ENCODE measurements at places on chromosomes 1 and 21.
A peak's percentile ranks its signal among the peaks of the same experiment; 100 is the strongest.

- no peak for DNase-seq
These were observed 120.6 kb downstream of the FCRL5 start for GRCh38 chr1:157431751-157432150.

DNA sequence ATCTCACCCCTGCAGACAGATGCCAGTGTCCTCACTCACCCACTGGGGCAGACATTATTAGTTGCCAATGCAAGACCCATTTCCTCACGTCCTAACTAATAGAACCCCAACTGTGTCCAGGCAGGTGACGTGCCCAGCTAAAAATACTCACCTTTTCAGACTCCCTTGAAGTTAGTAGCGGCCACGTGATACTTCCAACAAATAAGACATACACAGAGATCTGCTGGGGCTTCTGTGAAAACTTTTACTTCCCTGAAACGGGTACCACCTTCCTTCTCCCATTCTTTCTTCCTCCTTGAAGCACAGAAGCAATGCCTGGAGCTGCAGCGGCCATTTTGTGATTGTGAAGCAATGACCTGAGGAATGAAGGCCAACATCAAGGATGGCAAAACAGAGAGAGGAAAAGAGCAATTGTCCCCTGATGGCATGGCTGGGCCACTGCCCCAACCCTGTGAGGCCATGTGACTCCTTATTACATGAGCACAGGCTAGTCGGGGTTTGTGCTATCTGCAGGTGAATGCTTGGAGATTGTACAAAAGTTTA lies 74.4 kb upstream of the TMPRSS2 start:
- no peak for DNase-seq

GRCh38 chr1:43466403-43466802 lies 12.7 kb upstream of the HYI start:
- no peak for DNase-seq

DNA sequence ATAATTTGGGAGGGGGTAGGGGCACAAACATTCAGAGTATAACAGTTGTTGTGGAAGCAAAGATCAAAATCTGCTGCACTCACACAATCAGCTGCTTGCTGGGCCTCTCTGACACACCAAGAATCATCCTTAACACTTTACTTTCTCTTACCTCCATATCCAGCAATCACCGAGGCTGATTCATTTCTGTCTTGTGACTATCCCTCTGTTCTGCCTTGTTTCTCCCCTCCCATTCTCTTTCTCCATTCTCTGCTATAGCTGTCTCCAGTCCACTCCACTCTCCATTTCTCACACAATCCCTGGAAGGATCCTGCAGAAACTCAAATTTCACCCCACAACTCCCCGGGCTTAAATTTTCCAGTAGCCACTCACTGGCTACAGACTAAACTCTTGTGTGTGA lies 91.8 kb upstream of the NGF start:
- no peak for DNase-seq

GRCh38 chr1:172134087-172134731 lies 286.3 kb upstream of the C1orf105 start:
- no peak for DNase-seq

DNA sequence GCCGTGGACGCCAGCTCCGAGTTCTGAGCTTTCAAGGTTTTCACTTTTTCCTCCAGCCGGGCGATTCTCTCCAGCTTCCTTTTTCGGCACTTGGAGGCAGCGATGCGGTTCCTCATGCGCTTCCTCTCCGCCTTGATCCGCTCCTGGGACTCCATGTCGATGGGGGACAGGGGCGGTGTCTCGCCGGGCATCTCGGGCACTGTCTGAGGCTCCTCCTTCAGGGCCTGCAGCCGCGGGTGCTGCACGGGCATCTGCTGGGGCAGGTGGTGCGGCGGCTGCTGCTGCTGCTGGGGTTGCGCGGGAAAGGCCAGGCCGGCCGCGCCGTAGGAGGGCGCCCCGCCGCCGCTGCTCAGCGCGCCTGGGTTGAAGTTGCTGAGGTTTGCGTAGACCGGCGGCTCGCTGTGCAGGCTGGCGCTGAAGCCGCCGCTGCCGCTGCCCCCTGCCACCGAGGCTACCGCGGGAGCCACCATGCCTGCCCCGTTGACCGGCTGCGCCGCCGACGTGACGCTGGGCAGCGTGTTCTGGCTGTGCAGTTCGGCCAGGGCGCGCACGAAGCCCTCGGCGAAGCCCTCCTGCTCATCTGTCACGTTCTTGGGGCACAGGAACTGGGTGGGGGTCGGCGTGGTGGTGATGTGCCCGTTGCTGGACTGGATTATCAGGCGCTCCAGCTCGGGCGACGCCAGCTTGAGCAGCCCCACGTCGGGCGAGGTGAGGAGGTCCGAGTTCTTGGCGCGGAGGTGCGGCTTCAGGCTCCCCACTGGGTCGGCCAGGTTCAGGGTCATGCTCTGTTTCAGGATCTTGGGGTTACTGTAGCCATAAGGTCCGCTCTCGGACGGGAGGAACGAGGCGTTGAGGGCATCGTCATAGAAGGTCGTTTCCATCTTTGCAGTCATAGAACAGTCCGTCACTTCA lies 1.4 kb downstream of the JUN start:
- DNase-seq: peak; percentile 19

DNA sequence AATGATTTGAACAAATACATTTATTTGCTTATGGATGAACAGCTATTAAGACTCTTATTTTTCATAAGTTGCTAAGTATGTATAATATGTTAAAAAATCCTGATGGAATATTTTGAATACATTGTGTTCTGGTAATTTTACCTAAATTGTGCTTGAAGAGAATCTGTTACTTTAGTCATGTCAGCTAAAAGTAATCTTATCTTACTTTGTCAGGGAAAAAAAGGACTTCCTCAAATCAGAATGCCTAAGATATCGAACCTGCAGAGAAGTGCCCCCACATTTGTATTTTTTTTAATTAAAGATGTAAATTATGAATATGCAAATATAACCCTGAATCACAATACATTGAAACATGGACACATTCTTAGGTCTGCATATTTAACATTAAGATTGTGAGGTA lies 1331.7 kb downstream of the MRPL39 start:
- DNase-seq: no peak

GRCh38 chr1:202998836-202999750 lies 8.1 kb upstream of the TMEM183A start:
- DNase-seq: peak; percentile 59

DNA sequence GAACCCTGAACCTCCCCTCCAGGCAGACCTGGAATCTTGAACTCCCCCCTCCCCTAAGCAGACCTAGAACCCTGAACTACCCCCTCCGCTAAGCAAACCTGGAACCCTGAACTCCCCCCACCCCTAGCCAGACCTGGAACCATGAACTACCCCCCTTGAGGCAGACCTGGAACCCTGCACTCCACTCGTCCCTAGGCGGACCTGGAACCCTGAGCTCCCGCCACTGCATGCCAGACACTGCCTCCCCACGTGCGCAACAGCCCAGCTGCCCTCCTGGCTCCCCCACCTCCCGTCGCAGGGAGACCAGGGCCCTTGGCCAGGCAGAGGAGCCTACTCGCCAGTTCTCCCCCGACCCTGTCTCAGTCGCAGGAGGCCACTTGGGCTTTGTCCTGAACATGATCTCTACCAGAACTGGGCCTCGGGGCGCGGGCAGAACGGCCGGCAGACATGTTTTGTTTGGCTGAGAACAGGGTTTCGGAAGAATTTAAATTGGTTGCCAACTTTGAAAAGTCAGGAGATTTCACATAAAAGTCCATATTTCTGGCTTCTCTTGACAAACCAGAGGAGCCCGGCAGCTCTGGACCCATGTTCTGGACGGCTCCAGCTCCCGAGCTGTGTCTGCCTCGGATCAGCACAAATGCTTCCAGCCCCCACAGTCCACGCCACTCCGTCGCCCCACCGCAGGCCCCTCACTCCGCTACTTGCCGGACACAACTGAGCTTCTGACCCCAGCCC lies 9.2 kb upstream of the PLEKHG5 start:
- DNase-seq: no peak

GRCh38 chr1:36590771-36591170 lies 108.1 kb upstream of the CSF3R start:
- no peak for DNase-seq

GRCh38 chr1:25804244-25804963 lies 4.4 kb downstream of the SELENON start:
- no peak for DNase-seq

DNA sequence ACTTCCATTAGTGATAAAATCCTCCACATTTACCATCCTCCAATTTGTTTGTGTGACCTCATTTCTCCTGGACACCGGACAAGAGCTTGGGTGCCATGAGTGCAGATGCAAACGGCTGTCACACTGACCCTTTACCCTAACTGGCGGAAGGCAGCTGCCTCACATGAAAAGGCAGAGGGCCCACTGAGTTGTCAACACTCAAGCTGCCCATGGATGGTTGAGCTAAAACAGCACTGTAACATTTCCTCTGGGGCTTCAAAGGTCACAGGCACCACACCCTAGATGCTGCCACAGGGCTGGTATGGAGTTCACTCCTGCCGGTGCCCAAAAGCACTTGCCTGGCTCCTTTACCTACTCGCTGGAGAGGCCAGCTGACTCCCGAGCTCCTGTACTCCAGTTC lies 653.4 kb downstream of the KCNT2 start:
- no peak for DNase-seq

DNA sequence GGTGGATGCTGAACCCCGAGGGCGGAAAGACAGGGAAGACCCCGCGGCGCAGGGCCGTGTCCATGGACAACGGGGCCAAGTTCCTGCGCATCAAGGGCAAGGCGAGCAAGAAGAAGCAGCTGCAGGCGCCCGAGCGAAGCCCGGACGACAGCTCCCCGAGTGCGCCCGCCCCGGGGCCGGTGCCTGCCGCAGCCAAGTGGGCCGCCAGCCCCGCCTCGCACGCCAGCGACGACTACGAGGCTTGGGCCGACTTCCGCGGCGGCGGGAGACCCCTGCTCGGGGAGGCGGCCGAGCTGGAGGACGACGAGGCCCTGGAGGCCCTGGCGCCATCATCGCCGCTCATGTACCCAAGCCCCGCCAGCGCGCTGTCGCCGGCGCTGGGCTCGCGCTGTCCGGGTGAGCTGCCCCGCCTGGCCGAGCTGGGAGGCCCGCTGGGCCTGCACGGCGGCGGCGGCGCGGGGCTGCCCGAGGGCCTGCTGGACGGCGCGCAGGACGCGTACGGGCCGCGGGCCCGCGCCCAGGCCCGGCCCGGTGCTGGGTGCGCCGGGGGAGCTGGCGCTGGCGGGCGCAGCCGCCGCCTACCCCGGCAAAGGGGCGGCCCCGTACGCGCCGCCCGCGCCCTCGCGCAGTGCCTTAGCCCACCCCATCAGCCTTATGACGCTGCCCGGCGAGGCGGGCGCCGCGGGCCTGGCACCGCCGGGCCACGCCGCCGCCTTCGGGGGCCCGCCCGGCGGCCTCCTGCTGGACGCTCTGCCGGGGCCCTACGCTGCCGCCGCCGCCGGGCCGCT lies 20.7 kb downstream of the FOXO6 start:
- DNase-seq: no peak

DNA sequence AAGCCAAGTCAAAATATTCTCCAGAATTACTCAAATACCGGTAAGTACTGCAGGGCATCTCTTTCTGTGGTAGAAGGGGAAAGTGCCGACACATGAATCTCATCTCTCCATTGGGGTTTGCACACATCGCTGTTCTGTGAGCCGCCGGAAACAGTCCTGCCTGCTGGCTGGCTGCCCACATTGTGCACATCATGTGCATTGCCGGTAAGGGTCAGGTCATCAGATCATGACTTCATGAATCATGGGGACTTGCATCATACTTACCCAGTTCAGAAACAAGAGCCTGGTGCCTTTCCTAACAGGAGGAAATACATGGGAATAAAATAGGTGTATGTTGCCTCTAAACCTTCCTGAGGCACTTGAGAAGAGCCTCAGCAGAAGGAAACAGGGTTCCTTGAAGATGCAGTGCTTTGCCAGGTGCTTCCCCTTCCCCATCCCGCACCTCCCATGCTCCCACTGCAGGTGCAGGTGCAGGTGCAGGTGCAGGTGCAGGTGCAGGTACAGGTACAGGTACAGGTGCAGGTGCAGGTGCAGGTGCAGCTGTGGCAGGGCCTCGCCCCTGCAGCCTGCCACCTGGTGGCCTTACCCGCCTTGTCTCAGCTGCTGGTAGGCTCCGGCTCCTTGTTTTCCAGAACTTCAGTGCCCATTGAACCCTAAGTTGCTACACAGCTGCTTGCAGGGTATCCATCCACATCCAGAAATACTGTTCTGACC lies 26.5 kb downstream of the GPR137B start:
- DNase-seq: no peak

- DNase-seq: no peak
These were observed 18.6 kb downstream of the OVAAL start for GRCh38 chr1:180577361-180577760.

GRCh38 chr1:154869351-154870114 lies 548 bp downstream of the KCNN3 start:
- no peak for DNase-seq

- no peak for DNase-seq
These were observed 1886.9 kb downstream of the NCAM2 start for GRCh38 chr21:22885079-22885478.

DNA sequence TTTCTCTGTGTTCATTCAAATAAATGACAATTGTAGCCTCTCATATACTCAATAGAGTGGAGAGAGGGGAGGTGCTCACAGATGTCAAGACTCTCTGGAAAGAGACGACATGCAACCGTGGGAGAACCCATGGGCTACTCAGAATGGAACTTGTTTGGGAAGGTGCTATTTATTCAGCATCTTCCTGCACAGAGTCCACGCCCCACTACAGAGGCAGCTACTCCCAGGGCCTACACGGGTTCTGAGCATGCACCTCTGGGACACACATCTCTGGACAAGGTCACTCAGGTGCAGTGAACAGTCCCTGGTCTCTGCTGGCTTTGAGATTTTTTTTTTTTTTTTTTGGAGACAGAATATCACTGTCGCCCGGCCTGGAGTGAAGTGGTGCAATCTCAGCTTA lies 64.1 kb downstream of the NID1 start:
- no peak for DNase-seq

GRCh38 chr1:77655431-77655974 lies 27.0 kb downstream of the ZZZ3 start:
- DNase-seq: no peak

GRCh38 chr1:11856698-11857097 lies 2.0 kb downstream of the NPPB start:
- DNase-seq: no peak

- peak; percentile 9 for DNase-seq
These were observed 517 bp downstream of the IPO13 start for GRCh38 chr1:43947061-43947873.

GRCh38 chr1:230394134-230394533 lies 32.0 kb downstream of the PGBD5 start:
- no peak for DNase-seq

DNA sequence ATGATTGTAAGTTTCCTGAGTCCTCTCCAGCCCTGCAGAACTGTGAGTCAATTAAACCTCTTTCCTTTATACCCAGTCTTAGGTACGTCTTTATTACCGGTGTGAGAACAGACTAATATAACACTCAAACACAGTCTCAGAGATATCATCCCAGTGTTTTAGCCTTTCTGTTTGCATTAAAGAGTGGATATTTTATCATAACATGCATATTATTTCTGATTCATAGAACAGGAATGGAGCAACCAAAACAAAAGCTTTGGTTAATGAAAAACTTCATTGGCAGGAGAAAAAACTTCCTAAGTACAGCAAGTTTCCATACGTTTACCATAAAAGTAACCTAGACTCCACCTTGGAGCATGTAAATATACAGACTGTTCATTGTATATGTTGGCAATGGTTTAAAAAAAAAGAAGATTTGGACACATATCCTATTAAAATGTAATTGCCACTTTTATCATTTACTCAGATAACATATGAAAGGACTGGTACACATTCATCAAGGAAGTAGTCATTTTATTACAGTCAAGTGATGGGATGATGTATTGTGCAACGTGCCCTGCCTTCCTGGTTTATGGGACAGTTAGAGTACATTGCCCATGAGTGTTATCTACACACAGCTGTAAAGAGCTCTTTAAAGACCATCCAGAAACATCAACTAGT lies 144.8 kb downstream of the ETS2 start:
- DNase-seq: no peak

All from activated CD4-positive, alpha-beta T cell treated with anti-CD3 and anti-CD28 coated beads, Interleukin-2, amount 50 U/mL, for 4 hours (primary cell).